CD4-positive, alpha-beta T cell (primary cell): ENCODE measurements at places on chromosomes 12 and 14.

DNA sequence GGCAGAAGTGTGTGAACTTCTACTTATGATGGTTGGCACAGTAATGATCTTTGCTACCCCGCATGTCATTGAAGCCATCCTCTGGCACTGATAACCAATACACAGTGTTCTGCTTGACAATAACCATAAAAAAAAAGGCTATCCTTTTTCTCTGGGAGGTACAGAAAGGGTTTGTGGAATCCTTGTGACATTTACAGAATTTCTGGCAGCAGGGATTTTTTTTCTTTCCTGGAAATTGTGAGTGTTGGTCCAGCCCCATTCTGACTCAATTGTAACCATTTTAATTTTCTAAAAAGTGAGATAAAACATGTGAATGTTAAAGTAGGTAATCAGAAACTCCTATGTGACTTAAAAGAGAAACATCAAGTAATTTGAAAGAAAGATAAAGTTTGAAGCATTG is 943.8 kb downstream of the TMTC2 start:
- DNase-seq, result no peak

- no peak for DNase-seq
These were observed 338.9 kb downstream of the C12orf50 start for GRCh38 chr12:87690236-87690810.

GRCh38 chr12:48764521-48764920 is 24.4 kb downstream of the ADCY6 start:
- no peak for DNase-seq

- no peak for DNase-seq
These were observed 7.4 kb upstream of the CSRNP2 start for GRCh38 chr12:51090705-51091229.

GRCh38 chr12:1418144-1418543 is 176.2 kb downstream of the FBXL14 start:
- no peak for DNase-seq

GRCh38 chr12:132319991-132320570 is 9.3 kb downstream of the GALNT9 start:
- DNase-seq, result no peak

DNA sequence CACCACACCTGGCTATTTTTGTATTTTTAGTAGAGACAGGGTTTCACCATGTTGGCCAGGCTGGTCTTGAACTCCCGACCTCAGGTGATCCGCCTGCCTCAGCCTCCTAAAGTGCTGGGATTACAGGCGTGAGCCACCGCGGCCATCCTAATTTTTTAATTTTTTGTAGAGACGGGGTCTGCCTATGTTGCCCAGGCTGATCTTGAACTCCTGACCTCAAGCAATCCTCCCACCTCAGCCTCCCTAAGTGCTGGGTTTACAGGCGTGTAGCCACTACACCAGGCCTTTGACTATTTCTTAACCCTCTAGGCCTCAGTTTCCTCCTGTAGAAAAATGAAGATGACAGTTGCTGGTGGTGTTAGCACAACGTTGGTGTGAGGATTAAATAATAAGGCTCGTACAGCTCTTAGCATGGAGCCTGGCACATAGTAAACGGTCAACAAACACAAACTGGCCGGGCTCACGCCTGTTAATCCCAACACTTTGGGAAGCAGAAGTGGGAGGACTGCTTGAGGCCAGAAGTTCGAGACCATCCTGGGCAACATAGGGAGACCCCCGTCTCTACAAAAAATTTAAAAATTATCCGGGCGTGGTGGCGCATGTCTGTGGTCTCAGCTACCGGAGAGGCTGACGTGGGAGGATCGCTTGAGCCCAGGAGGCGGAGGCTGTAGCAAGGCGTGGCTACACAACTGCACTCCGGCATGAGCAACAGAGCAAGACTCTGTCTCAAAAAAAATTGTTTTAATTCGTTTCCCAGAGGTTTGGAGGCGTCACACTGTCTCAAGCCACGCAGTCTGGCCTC is 979 bp downstream of the DDX54 start:
- no peak for DNase-seq

- DNase-seq, result no peak
These were observed 129.6 kb upstream of the GARIN2 start for GRCh38 chr14:67059596-67059995.

- DNase-seq, result no peak
These were observed 63.2 kb upstream of the USP44 start for GRCh38 chr12:95614390-95614982.

GRCh38 chr14:91372671-91373495 is 44.7 kb downstream of the CCDC88C start:
- peak; percentile 72 for DNase-seq

GRCh38 chr12:98745578-98746391 is 100.7 kb downstream of the APAF1 start:
- DNase-seq, result peak; percentile 5

GRCh38 chr12:80291108-80291754 is 152.8 kb upstream of the PTPRQ start:
- no peak for DNase-seq

DNA sequence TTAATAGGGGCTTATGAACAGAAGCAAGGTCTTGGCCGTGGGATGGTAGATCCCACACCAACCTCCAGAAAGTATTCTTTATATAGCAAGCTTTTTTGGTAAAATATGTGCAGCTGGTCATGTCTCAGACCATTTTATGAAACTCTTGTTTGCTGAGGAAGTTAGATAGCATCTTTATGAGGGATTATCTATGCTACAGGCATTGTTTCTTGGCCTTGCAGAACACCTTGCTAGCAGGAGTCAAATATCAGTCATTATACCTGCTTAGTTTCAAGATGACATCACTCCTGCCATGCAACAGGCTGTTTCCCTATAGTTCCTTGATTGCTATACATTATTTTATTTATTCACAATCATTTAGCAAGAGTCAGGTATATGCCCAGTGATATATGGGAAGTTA is 84.8 kb upstream of the LRFN5 start:
- no peak for DNase-seq

DNA sequence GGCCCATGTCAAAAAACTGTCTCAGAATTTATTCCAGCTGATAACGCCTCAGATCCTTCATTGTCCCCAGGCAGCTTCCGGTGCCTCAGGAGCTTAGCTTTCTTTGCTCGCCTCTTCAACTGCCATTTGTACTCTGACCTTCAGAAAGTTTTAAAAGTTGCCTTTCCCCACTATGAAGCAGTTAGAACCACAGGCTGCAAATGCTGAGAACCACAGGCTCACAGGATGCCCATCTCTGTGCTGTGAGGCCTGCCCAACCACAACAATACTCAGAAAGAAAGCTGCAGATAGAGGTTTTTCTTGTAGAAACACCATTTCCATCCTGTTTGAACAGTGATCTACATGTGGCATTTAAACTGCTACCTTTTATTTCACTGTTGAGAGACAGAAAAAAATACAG is 131.1 kb downstream of the PRKCH start:
- DNase-seq, result peak; percentile 49

- peak; percentile 31 for DNase-seq
These were observed at the start of gene GPR65 for GRCh38 chr14:88005050-88005481. TSS of gene GPR65 (plus strand) at chr14:88005135. CDS start at chr14:88010848, 5,713 bp downstream.

DNA sequence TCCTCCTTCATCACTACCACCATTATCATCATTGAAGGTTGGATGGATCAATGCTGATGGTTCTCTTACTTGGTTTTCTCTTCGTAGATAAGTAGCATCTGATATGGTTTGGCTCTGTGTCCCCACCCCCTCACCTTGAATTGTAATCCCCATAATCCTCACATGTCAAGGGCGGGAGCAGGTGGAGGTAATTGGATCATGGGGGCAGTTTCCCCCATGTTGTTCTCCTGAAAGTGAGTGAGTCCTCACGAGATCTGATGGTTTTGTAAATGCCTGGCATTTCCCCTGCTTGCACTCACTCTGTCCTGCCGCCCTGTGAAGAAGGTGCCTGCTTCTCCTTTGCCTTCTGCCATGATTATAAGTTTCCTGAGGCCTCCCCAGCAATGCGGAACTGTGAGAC is 172.4 kb upstream of the PWP1 start:
- DNase-seq, result no peak

DNA sequence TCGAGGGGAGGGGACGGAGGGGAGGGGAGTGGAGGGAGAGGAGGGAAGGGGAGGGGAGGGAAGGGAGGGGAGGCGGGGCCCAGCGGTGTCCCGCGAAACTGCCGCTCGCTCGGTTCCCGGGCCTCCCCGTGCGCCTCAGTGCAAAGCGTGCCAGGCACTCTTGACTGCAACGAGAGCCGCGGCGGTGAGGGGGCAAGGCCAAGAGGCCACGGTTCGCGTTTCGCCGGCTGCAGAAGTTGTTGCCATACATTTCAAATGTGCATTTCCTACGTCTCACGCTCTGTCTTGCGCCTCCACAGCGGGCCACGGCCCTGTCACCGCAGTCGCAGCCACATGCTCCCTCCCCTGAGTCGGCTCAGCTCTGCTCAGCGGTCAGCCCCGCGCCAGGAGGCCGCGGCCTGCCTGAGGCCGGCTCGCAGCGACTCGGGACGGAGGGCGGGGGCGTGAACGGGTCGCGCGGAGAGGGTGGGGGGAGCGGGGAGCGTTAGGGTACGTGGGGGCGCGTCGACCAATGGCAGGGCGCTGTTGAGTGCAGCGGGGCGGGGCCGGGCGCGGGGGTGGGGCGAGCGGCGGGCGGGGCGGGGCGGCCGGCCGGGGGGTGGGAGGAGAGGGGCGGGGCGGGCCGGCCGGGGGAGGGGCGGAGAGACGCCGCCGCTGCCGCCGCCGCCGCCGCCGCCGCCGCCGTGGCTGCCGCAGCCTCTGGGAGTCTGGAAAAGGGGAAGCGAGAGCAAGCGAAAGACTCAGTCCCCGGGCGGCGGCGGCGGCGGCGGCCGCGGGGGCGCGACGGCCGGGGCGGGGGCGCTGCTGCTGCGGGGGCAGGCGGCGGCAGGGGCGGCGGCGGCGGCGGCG is at the start of gene PPP2R5C:
PPP2R5C (plus strand) TSS at position 678 of the 849 bp plus-strand sequence. CDS start 185 bp downstream, outside the sequence.
- DNase-seq, result peak; percentile 93

GRCh38 chr14:75861161-75861621 is 120.6 kb downstream of the TGFB3 start:
- DNase-seq, result no peak

GRCh38 chr14:61876362-61877034 is 114.3 kb downstream of the SNAPC1 start:
- no peak for DNase-seq

DNA sequence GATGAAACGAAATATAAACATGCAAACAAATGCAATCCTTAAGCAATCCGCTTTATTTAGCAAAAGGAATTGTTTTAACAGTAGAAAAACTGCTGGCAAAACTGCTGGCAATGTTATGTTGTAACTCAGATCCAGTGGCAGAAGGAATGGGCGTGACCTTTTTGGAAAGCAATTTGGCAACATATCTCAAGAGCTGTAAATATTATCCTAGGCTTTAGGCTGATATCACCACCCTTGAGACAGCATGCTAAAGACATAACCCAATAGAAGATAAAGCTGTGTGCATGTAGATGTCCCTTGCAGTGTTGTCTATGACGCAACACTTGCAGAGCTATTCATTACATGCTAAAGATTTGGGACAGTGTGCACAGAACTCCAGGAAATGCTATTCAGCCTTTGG is 138.5 kb downstream of the DICER1 start:
- DNase-seq, result no peak

DNA sequence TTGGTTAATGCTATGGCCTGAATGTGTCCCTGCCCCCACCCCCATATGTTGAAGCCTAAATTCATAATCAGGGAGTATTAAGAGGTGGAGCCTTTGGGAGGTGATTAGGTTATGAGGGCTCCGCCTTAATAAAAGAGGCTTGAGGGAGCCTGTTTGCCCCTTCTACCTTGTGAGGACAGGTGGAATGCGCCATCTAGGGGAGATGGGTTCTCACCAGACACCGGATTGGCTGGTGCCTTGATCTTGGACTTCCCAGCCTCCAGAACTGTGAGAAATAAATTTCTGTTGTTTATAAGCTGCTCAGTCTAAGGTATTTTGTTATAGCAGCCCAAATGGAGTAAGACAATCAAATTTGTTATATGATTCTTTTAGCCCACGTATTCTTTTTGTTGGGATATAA is 148.3 kb downstream of the PTCSC3 start:
- no peak for DNase-seq

- no peak for DNase-seq
These were observed 68.3 kb downstream of the DYRK2 start for GRCh38 chr12:67716817-67717216.

GRCh38 chr14:95274279-95274678 is 45.4 kb downstream of the CLMN start:
- no peak for DNase-seq

GRCh38 chr14:58736606-58737005 is 98.8 kb downstream of the DACT1 start:
- DNase-seq, result no peak
